ENCODE measurements at places on chromosomes 1 and 21.
A peak's percentile ranks its signal among the peaks of the same experiment; 100 is the strongest.

DNA sequence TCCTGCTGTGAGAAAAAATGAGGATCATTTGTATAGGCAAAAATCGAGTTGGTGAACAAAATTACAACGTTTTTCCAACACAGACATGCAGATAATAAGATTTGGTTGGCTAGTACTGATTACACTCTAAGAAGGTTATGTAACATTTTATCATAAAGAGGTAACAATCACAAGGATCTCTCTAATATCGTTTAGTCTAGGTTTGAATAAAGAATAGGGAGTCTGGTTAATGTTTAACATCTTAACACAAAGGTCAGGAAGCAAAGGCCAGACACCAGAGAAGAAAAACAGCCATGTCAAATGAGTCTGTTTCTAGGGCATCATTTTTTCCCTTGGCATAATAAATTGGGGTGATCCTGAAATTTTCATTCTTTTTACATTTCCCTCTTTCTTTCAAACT is 207.4 kb upstream of the CHRM3 start:
- no peak for DNase-seq

- DNase-seq, result no peak
Measured at GRCh38 chr1:67721650-67722291, 36.8 kb downstream of the GADD45A start.

GRCh38 chr1:151334822-151335221 is 7.6 kb upstream of the PI4KB start:
- DNase-seq, result no peak

DNA sequence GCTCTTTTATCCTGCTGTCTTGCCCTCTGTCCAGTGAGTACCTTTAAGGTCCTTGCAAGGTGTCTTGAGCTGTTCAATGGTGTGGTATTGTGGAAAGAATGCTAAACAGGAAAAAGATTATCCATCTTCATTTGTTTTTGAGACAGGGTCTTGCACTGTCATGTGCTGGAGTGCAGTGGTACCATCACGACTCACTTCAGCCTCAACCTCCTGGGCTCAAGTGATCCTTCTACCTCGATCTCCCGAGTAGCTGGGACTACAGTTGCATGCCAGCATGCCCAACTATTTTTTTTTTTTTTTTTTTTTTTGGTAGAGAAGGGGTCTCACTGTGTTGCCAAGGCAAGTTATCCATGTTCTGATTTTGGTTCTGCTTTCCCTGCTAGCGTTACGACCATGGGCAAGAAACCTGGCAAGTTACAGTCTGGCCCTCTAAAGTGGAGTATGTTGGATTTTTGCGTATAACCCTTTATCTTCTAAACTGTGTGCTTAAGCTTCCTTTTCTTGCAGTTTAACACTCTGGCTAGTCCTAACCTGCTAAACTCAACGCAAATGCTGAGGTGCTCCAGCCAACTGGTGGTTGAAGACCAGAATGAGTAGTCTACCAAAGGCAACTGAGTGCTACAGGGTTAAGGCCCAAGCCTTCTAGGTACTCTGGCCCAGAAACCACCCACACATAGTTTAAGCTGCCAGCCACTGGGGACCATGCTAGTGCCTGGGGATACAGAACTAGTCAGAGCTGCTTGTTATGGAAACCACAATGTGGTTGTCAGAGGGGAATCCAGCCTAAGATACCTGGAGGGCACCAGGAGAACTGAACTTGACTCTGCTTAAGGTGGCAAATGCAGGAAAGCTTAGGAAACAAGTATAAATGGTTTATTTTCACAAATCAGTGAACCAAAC is 7.9 kb downstream of the RPL11 start:
- peak; percentile 47 for DNase-seq

- no peak for DNase-seq
Measured at GRCh38 chr1:234214129-234214910, 158.9 kb upstream of the COA6 start.

DNA sequence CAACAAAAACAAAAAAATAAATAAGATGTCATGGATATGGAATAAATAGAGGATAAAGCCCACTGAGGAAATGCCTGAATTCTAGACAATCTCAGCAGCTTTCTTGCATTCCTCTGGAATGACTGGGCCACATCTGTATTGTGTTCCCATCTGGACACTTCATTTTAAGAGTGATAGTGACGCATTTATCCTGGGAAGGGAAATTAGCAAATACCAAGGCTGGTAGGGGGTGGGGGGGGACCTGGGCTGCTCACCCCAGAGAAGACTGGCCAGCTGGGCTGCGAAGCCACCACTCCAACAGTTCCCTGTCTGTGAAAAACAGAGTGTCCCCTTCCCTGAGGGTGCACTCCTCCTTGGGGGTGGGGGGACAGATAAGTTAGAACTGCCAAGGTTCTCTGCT is 106.3 kb downstream of the HIVEP3 start:
- DNase-seq, result peak; percentile 94

- DNase-seq, result no peak
Measured at GRCh38 chr1:116690849-116691406, 23.4 kb upstream of the IGSF3 start.

DNA sequence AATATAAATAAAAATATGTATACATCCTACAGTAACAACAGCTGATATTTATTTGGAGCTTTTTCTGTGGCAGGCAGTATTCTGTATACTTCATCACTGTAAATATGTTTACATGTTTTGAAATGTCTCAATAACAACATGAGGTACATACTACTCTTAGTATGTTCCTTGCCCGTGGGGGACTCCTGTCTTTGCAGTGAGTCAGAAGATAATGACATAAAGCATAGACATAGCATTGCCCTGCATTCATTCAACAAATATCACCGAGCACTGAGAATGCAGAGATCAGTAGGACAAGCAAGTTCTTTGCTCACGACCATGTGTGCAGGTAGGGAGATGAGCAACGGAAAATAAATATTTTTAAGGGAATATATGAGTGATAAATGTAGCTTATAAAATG is 246.5 kb downstream of the LTN1 start:
- no peak for DNase-seq

DNA sequence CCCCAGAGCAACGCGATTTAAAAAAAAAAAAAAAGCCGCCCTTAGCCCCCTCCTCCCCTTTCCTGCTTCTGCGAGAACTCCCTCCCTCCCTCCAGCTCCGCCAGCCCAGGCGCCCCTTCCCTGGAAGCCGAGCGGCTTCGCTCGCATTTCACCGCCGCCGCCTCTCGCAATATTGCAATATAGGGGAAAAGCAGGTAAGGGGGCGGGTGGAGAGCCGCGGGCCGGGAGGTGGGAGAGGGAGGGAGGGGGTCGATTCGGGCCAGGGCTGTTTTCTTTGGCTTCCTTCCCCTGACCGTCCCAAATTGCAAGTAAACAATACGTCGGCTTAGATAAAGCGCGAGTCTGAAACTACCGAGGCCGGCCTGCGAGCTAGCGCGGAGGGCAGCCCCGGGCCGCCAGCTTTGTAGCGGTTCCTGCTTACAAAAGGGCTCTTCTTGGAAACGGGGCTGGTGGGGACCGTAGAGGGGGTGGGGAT is 408 bp downstream of the LMO4 start:
- DNase-seq, result peak; percentile 51

DNA sequence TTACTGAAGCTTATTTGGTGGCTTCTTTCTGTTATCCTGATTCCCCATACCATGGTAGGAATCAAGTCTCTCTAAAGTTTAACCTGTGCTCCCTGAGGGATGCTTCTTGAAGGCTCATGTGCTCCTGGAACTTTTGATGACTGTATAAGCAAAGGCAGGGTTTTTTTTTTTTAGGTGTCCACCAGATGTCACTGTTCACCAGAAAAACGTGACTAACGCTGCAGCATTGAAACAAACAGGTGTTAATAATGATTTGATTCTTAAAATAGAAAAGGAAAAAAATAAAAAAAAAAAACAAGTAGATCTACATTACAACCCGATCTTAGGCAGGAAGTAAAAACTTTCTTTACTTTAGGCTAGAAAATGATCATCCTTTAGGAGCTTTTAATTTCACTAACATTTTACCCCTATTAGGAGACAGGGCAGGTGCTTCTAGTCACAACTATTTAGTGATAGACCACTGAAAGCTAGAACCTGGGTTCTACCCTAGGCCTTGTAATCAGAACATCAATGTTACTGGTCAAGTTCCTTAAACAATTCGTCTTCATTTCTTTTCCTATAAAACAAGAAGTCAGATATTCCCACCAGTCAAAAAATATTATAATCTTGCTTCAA is 223.0 kb downstream of the PLA2G4A start:
- DNase-seq, result peak; percentile 62

DNA sequence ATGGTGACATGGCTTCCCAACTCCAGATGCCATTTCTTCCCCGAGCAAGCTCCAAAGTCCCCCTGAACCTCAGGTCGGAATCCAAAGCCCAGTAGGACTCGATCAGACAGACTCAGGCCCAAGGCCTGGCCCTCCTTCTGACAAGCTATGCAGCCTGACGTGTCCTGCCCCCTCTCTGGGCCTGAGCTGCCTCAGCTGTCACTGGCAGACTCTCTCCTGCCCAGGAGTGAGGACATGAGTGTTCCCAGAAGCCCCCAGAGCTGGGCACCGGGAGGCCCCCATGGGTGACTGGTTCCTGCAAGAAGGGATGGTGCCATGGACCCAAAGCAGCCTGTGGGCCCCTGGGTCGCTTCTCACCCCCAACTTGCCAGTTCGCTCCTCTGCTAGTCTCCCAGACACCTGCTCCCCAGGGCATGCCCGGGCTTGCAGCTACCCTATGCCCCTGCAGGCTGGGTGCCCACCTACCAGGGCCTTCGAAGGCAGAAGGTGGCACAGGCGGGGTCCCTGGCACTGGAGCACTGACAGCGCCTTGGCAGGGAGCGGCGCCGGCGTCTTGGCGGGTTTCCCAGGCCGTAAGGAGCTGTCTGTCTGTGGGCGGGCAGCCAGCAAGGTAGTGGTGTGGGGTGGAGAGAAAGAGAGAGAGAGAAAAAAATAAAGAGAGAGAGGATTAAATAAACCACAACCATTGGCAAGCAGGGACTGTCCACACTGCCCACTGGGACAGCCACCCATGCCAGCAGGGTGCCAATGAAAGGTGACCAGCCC is 2.3 kb downstream of the EDN2 start:
- no peak for DNase-seq

- DNase-seq, result no peak
Measured at GRCh38 chr1:20660847-20661206, 342 bp downstream of the DDOST start.

DNA sequence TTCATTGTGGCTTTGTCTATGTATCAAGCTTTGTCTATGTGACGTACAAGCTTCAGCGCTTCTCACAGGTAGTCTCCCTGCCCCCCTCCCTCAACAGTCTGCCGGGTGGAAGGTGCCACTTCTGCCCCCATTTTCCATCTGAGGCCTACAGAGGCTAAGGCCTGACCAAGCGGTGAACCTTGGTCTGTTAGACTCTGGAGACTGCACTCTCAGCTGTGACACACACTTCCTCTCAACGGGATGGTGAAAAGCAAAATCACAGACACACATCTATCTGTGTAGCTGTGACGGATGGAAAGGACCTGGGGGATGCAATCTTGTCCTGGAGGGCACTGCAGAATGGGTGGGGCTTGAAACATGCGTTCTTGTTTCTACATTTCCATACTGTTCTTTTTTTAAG is 152.9 kb upstream of the EDN2 start:
- no peak for DNase-seq

DNA sequence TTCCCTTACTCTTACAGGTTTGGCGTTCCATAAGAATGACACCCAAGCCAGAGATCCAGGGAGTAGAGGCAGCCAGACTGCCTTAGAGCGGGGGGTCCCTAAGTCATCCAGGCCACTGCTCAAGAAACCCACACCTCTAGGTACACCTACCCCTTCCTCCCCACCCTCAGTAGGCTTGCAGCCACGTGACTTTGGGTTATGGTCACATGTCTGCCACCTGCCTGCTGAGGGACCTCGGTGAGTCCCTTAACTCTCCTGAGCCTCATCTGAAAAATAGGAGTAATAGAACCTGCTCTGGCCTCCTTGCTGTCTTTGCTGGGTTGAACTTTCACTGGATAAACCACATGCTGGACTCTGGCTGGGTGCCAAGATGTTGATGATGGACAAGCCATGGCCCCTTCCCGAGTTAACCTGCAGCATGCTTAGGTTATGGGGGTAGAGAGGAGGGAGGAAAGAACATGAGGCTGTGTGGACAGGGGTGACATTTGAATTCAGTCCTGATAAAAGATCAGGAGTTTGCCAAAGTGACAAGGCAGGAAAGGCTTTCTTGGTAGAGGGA is 4.5 kb downstream of the RPS6KA1 start:
- no peak for DNase-seq

DNA sequence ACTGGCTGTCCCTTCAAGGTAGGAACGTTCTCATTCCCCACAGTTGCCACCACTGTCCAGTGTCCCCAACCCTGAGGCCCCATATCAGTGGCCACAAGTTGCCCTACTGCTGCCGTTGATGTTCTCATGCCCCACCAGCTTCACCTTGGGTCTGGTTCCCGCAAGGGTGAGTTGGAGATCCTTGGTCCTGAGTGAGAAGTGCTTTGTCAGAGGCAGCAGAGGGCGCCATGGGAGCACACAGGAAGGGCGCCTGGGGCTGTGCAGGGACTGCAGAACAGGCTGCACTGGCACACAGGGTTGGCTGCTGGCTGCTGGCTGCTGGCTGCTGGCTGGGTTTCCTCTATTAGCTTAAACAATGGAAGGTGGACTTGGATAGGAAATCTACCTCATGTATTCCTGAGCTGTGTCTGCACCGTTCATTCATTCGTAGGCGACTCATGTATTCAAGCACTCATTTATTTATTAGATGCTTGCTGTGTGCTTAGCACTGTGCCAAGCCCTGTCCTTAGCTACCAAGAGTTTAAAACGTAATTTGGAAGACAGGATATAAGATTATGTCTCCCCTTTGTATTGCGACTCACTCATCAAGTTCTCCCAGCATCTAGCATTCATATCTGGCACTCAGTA is 2.1 kb upstream of the S100A9 start:
- DNase-seq, result peak; percentile 59

- DNase-seq, result no peak
Measured at GRCh38 chr1:227127891-227128290, 187.8 kb downstream of the COQ8A start.

All from fibroblast of mammary gland (primary cell).